ENCODE measurements at places on chromosomes 6 and 20. TPM values are rescaled to one million over a fixed set of nuclear protein-coding genes. Genes with fewer than 3 reads are reported as not detected.

GRCh38 chr6:163790266-163790840 lies 375.8 kb downstream of the QKI start:
- no peak for DNase-seq

Gene EIF6
- total RNA-seq = 120 TPM

DNA sequence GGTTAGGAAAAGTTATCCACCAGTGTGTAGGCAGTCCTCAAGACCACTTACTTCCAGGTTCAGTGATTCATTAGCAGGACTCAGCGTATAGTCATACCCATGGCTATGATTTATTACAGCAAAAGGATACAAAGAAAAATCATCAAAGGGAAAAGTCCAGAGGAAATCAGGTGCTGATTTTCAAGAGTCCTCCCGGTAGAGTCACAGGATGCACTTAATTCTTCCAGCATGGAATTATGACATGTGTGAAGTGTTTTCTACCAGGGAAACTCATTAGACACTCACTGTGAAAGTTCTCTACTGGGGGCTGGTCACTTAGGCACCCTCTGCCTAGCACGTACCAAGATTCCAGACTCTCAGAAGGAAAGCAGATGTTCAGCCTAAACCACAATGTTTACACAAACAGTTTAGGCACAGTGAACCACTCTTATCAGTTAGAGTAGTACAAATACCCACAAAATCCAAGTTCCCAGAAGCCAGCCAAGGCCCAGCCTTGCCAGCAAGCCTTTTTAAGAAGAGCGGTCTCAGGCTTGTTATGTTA lies 10.2 kb downstream of the WFDC3 start:
- no peak for DNase-seq

- DNase-seq = peak; percentile 69
Measured at GRCh38 chr6:33761922-33762629, 15.4 kb upstream of the IP6K3 start.

Gene FOXQ1
- not detected for total RNA-seq

DNA sequence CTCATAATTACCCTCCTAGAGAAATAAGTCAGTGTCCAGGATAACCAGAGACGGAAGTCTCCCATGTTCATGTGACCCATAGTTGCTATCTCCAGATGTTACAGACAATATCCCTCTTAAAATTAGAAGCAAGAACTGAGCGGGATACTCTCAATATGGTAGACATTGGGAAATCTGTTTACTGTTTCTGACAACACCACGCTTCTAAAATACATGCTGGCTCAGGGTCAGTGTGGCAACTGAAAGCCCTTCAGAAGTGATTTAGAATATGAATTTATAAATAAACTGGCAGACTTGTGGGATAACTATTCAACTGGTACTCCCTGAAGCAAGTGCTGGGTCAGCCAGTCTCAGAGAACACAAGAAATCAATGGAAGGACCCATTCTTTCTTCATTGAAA lies 108.6 kb downstream of the TASP1 start:
- DNase-seq = no peak

- no peak for DNase-seq
Measured at GRCh38 chr6:5763871-5764270, 242.9 kb downstream of the NRN1 start.

GRCh38 chr6:109001291-109001894 lies 93.3 kb downstream of the SESN1 start:
- no peak for DNase-seq

- DNase-seq = no peak
Measured at GRCh38 chr20:18705910-18706309, 107.7 kb upstream of the SCP2D1 start.

DNA sequence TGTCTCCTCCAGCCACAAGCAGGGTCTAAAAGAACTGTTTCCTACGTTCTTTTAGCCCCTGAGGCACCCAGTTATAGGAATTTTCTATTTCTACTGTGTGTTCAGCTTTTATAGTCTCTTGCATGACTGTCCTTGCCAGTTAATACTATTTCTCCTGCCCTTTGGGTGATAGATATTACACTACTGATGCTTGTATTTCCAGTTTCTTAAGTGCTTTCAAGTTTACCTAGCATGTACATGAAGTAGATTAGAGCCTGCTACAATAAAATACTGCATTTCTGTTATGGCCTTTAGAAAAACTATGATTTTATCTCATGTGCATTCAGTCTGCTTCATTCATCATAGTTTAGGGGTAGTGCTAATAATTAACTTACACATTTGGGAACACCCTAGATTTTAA lies 89.6 kb downstream of the FOXO3 start:
- DNase-seq = no peak
